ENCODE measurements at places on chromosomes 5 and 9.

- DNase-seq, result no peak
Observed at GRCh38 chr5:112752335-112752734, 14.7 kb downstream of the APC start.

DNA sequence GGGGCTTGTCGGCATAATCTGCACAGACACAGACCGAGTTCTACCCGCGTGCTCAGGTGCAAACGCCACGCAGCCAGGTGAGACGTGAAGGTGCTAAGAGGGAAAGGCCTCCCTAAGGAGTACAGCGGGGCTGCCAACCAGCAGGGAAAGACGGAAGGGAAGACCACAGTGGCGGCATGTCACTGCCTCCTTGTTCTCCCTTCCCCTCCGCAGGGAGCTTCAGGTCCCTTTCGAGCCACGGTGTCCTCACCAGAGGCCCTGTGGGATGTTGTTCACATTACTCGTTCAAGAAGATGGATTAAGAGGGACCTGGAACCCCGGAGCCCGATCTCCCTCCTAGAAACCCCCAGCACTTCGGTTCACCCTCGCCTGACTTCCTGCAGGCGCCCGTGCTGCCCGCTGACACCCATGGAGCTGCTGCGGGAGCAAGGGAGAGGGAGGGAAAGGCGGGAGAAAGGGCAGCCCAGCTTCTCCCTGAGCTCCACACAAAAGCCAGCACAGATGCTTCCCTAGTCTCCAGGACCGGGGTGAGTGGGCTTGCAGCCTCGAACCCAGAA is 686 bp downstream of the BRD9 start:
- peak; percentile 71 for DNase-seq

DNA sequence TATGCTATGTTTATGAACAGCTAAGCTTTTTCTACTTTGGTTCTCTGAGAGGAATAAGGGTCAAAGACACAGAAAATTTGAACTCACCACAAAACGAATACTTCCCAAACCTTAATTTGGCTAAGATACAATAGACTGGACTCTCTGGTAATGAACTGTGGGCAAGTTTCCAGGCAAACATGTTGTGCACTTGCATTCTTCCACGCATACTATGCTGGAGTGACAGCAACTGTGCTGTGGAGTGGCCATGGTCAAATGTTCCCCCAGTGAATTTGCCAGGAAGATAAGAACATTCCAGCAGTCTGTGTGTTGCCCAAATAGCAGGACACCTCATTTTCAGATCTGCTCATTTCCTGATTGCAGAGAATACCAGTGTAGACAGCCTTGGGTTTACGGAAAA is 275.3 kb upstream of the IL12B start:
- DNase-seq, result no peak

- peak; percentile 36 for DNase-seq
Observed at GRCh38 chr5:153445875-153446579, 44.4 kb upstream of the GRIA1 start.

Measured in NCI-H510A treated with DMSO at 0.1 percent for 48 hours (cell line).